ENCODE measurements at places on chromosomes 2 and 18.

DNA sequence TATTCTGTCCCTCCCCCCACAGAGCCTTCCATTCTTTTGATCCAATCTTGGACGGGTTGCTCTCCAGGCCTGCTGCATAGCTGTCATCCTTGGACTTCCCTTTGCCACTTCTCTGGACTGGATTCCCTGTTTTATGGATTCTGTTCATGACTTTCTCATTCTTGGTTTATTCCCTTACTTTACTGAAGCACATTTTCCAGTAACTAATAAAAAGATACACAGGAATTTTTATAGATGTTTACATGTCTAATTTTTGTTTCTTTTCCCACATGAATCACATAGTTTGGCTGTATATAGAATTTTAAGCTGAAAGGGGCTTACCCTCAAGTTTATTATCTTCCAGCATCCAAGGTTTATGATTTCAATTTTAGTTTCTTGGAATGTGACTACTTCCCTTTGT is 37.9 kb downstream of the GDF7 start:
- DNase-seq = no peak

- no peak for DNase-seq
These were observed 112.4 kb upstream of the TRIB2 start for GRCh38 chr2:12604341-12604740.

DNA sequence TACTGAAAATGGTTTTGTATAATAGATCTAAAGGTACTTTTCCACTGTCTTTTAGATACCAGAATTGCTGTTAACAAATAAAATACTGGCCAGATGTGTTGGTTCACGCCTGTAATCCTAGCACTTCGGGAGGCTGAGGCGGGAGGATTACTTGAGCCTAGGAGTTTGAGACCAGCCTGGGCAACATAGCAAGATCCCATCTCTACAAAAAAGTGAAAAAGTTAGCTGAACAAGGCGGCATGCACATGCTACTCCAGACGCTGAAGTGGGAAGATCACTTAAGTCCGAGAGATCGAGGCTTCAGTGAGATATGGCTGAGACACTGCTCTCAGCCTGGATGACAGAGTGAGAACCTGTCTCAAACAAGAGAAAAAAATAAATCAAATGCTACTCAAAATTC is 2.8 kb downstream of the HNMT start:
- DNase-seq = no peak

GRCh38 chr2:138699421-138699820 is 80.8 kb downstream of the NXPH2 start:
- DNase-seq = no peak

DNA sequence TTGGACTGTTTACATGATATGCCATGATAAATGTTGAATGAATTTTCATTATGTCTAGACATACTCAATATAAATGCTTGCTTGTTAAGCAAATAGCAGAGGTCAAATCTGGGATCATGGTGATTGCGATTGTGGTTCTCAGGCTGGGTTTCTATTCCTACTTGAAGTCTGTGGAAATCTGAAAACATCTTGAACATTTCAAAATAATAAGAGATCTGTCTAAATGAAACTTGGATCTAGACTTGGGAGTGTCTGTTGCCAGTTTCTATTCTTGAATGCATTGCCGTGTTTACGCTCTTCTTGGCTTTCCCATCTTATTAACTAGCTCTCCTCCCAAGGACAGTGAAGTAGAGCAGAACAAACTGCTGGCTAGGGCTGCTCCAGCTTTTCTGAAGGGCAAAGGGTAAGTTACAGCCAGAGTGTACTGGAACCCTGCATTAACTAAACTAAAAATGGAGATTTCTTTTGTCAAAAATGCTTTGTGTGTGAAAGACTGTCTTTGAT is 127.7 kb downstream of the DTNA start:
- no peak for DNase-seq

GRCh38 chr2:8006181-8006580 is 675.7 kb upstream of the ID2 start:
- DNase-seq = no peak

GRCh38 chr2:65367524-65367923 is 64.9 kb downstream of the SPRED2 start:
- DNase-seq = peak; percentile 58

DNA sequence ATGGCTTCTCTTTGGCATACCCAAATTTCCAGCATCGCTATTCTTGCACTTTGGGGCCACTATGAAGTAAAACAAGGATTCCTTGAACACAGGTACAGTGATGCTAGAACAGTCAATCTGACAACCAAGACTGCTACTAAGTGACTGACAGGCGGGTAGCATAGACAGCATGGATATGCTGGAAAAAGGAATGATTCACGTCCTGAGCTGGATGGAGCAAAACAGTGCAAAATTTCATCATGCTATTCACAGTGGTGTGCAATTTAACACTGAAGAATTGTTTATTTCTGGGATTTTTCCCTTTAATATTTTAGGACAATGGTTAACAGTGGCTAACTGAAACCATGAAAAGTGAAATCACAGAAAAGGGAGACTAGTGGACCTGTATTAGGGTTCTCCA is 1511.2 kb upstream of the ZEB2 start:
- no peak for DNase-seq

DNA sequence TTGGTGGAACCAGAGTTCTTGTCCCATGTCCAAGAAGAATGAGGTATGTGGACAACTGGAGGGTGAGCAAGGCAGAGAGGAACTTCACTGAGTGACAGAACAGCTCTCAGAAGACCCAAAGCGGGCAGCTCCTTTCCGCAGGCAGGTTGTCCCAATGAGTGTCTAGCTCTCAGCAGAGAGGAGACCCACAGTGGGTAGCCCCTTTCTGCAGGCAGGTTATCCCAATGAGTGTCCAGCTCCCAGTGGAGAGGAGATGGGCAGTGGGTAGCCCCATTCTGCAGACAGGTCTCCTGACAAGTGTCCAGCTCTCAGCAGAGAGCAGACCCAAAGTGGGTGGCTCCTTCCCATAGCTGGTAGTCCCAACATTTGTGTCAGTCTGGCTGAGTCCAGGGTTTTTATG is 69.6 kb downstream of the SRBD1 start:
- no peak for DNase-seq

DNA sequence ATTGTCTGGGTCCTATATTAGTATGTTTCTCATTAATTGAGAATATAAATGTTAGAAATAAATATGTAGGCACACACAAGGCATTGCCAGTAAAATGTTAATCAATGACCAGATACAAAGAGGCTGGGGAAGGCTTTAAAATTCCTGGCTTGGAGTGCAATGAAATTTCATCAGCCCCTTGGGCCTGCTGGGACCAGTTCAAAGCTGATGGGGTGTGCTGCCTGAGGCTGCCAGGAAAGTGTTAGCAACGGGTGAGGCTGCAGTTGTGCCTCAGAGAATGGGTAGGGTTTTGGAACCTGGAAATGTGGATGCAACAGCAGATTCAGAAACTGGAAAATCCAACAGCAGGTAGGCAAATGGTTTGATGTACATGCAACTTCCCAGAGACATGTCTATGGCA is 68.9 kb downstream of the DIPK1C start:
- DNase-seq = no peak

GRCh38 chr2:188517549-188518215 is 226.0 kb downstream of the GULP1 start:
- no peak for DNase-seq

GRCh38 chr18:26307161-26307773 is 81.0 kb downstream of the TAF4B start:
- peak; percentile 7 for DNase-seq

DNA sequence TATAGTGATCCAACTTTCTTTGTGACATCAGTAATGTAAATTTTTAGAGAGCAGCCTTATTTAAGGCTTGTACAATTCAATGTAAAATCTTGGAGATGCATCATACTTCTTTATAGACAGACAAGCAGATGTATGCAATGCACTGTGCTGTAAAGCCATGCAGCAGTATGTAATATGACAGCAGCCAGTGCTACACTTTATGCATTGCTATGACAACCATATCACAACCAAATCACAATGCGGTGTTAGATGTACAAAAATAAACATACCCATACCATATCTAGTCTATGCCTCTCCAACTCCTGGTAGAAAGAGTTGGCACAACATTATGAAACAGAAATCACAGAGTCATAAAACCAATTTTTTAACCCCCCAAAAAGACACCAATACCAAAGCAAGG is 110.3 kb upstream of the WDSUB1 start:
- DNase-seq = no peak

Measured in H54 (cell line).